ENCODE measurements at places on chromosomes 7 and 10.

GRCh38 chr10:89846786-89847185 lies 145.4 kb downstream of the KIF20B start:
- DNase-seq = no peak

GRCh38 chr10:116831086-116831485 lies 18.2 kb upstream of the ENO4 start:
- DNase-seq = no peak

DNA sequence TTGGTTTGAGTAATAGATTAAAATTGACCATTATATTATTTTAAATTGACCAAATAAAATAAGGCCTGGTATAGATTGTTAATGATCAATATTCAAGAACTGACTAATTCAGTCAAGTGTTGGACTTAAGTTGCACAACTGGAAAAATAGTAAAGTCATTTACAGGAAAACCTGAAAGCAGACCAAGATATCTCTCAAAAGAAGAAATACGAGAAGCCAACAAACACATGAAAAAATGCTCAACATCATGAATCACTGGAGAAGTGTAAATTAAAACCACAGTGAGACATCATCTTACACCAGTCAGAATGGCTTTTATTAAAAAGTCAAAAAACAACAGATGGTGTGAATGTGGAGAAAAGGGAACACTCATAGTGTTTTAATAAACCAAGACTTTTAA lies 80.4 kb upstream of the MALRD1 start:
- DNase-seq = no peak

DNA sequence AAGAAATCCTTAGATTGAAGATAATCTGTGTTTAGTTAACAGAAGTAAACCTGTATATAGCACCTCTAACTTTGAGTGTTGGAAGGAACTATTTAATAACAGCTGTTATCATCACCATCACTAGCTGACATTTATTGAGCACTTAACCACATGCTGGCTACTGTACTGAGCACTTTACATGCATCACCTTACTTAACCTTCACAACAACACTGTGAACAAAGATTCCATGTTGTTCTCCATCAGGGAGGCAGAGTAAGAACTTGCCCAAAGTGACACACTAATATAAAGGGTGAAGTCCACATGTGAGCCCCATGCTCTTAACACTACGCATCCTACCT lies 182.2 kb downstream of the ST7 start:
- no peak for DNase-seq

- no peak for DNase-seq
These were observed 246.9 kb downstream of the NSUN6 start for GRCh38 chr10:18404530-18404929.

DNA sequence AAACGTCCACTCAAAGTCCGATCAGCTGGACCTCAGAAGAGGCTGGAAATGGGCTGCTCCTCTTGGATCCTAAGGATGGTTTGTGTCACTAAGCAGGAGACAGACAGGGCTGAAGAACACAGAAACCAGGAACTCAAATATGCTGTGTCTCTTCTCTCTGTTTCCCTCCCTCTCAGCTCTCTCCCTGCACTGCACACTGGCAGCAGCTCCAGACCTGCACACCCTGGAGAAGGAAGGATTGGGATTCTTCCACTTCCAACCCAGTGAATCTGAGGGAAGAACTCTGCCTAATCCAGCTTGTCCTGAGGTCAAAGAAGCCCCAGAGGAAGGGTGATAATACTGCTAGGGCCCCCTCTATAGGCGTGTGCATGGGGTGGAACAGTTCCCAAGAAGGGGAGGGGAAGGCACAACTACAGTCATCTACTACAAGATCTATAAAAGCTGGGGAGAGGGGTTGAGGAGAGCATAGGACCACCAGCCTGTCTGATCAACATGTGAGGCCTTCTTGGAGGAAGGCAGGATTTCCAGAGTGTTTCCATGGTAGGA lies 22.7 kb upstream of the ZCCHC24 start:
- DNase-seq = no peak

DNA sequence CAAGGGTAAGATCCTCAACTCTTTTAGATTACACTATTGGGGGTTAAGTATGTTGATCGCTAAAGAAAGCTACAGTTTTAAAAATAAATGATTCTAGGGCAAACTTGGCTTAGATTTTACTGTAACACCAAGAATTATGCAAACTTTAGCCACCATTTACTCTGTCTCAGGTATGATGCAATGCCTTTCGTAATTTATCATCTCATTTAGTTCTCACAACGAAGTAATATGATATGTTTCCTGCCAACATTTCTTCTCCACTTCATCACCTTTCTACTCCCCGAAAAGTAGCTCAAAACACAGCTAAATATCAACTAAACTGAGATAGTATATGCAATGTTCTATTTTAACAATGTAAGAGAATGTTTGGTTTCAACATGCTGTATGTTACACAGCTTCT lies 21.1 kb downstream of the FAM133B start:
- DNase-seq = no peak

Measured in fibroblast of skin of left quadriceps (primary cell).